ENCODE measurements at places on chromosomes 2 and 18.

DNA sequence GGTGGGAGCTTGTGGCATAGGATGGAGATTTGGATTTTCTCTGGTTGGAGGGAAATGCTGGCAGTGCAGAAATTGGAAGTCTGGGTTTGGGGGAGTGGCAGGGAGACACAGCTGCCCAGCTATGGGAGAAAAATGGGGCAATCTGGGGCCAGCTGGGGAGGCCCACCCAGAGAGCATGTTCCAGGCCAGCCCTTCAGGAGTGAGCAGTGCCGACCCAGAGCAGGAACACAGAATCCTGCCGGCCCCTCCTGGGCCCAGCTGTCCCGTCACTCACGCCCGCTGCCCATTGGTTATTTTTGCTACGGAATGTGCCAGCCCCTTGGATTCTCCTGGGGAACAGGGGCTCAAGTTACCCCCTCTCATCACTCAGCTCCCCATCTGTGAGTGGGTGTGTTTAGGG is 4.9 kb downstream of the SPEG start:
- no peak for DNase-seq

DNA sequence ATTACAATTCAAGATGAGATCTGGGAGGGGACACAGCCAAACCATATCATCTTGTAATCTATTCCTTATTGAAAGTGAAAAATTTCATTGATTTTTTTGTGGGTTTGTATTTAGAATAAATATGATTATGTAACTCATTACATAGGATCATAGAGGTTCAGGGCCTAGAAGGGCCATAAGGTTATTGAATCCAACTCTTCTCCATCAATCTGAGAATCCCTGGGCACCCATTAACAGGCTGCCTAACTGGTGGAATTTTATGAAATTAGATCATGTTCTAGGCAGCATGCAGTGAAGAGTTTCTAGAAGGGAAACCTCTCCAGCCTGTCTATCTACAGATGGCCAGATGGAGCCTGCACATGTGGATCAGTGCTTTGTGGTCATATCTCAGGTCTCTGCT is 6.3 kb upstream of the APOB start:
- DNase-seq, result no peak

- no peak for DNase-seq
Measured at GRCh38 chr2:42368817-42369531, 8.0 kb upstream of the COX7A2L start.

DNA sequence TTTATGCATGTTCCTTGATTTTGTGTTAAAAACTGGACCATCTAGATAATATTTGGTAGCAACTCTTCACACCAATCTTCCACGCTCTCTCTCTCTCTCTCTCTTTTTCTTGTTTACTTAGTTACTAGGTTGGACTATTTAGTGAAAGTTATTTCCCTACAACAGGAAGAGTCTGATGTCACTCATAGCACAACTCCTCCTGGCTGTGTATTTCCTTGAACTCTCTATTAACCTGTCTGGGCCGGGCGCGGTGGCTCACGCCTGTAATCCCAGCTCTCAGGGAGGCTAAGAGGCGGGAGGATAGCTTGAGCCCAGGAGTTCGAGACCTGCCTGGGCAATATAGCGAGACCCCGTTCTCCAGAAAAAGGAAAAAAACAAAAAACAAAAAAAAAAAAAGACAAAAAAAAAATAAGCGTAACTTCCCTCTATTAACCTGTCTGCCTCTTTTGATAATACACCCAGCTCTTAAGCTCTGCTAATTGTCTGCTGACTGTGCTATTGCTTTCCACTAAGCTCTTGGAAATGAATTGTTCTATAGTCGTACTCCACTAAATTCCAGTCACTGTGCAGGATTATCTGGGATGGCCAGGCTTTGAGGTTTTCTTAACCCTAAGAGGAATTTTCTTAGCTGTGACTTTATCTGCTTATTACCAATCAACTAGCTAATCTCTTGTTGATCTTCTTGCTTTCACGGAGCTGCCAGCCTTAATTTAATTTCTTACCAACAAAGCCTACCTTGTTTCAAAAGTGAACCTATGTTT is 18.1 kb upstream of the CDH19 start:
- no peak for DNase-seq

GRCh38 chr2:198662905-198663304 is 794.8 kb downstream of the SATB2 start:
- no peak for DNase-seq

GRCh38 chr18:45462179-45462578 is 153.1 kb upstream of the SLC14A2 start:
- no peak for DNase-seq

DNA sequence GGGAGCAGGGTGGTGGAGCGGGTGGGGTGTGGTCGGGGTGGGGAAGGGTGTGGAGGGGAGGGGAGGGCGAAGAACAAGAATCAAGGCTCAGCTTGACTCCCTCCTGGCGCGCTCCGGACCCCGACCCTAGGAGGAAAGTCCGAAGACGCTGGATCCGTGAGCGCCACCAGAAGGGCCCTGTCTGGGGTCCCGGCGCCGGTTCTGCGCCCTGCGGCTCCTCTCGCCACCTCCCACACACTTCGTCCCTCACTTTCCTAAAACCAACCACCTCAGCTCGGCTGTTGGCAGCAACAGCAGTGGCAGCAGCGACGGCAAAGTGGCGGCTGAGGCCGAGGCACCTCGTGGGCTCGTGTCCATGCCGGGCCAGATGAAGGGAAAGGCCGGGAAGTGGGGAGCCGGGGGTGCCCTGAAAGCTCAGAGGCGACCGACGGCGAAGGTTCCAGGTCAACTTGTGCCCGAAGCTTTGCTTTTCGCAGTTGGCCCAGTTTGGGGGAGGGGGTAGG is 2.1 kb downstream of the KLHL14 start:
- DNase-seq, result no peak

GRCh38 chr2:218893349-218894150 is 12.9 kb downstream of the WNT10A start:
- DNase-seq, result no peak

GRCh38 chr2:127630864-127631540 is 15.0 kb upstream of the GPR17 start:
- no peak for DNase-seq

DNA sequence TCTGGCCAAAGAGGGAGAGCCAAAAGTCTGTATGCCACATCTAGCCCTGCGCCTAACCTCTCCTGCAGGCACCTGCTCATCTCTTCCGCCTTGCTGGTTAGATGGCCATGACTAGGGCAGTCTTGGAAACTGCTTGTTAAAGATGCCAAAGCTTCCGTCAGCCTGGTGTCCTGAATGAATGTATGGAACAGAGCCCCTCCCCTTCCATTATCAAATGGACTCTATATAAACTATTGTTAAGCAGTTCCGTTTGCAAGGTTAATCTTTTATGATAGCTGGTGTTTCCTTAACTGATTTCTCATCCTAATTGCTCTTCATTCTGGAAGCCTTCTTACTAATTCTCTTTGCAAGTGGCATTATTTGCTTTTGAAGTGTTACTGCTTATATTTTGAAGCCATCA is 87.1 kb downstream of the ATP9B start:
- DNase-seq, result no peak

- DNase-seq, result no peak
Measured at GRCh38 chr2:210555555-210555954, 844 bp upstream of the CPS1 start.

- DNase-seq, result no peak
Measured at GRCh38 chr18:5475267-5475666, 68.5 kb downstream of the EPB41L3 start.

DNA sequence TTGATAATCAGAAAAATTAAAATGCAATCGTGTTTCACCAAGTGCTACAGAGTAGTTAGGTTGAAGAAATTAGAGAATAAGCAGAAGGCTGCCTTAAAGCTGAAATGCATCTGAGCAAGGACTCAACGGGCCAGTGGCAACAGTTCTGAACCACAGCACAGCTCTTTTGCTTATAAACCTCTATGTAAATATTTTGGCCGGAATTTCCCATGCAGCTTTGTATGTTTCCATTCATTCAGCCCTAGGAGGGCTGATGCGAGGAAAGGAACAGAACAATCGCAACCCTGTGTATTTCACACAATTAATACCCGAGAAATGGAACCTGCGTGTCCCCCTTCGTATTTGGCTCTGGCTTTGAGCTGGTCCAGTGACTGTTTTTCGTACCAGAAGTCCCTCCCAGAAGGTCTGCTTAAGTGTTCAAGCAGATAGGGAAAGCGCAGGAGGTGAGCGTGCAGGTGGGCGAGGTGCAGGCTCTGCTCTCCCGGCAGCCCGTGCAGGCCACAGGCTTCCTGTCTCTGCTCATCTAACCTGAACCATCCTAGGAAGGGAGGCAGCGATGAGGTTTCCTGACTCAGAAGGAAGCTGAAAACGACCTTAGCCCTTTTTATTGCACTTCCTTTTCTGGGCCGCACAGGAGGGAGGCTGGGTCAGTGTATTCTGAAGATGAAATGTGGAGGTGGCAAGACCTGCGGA is 67.3 kb downstream of the ASB1 start:
- DNase-seq, result no peak

GRCh38 chr2:98412751-98413458 is 31.8 kb upstream of the INPP4A start:
- peak; percentile 11 for DNase-seq

DNA sequence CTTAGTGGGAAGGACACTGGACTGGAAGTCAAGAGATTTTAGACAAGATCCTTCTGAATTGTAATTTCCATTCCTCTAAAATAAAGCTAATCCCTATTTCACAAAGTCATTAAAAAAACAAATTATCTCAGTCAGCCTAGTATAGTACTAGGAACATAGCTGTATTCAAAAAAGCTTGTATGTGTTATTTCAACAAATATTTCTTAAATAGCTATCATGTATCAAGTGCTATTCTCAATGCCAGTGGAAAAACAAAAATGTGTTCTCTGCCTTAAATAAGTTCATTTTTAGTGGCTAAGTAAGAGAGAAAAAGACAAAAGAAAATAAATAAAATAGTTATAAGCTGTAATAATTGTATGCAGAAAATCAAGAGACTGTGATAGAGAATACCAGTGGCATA is 541.8 kb upstream of the CDH2 start:
- DNase-seq, result no peak

DNA sequence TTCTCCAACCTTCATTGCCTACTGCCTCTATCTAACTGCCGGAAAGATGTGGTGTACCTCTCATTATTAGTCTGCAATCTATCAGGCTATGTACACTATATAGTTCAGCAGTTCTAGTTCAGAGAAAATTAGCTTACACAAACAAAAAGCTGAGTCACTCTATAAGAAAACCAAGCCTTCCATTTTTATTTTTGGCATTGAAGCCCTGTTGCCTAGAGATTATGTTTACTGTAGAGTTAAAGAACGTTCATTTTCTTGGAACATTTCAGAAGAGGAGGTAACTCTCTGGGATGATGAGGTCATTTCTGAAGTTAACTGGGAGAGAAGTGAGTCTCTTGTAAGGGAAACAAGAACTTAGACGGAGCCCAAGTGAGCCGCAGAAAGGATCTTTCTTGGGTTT is 133.5 kb downstream of the FAM124B start:
- DNase-seq, result peak; percentile 51

DNA sequence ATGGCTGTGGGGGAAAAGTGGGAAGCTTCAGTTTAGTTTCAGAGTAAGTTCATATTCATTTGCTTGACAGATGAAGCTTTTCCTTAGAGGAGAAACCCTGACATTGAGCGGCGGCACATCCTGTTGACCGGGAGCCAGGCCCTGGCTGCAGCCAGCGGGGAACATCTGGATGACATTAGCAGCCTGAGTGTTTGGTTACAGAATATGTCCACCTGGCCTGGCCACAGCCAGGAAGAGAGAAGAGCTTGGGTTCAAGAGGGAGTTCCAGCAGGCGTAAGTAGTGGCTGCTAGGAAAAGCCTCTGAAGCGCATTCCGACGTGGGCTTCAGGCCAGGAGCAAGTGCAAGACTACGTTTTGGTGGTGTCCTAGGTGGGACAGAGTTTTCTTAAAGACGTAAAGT is 144.9 kb upstream of the MYCN start:
- no peak for DNase-seq

- DNase-seq, result no peak
Measured at GRCh38 chr18:46338205-46338604, 234.0 kb downstream of the HAUS1 start.

- DNase-seq, result no peak
Measured at GRCh38 chr2:226575928-226576327, 223.7 kb downstream of the IRS1 start.

GRCh38 chr2:19881908-19882265 is 19.9 kb downstream of the TTC32 start:
- no peak for DNase-seq

GRCh38 chr2:236853585-236854051 is 232.1 kb upstream of the COPS8 start:
- DNase-seq, result no peak

DNA sequence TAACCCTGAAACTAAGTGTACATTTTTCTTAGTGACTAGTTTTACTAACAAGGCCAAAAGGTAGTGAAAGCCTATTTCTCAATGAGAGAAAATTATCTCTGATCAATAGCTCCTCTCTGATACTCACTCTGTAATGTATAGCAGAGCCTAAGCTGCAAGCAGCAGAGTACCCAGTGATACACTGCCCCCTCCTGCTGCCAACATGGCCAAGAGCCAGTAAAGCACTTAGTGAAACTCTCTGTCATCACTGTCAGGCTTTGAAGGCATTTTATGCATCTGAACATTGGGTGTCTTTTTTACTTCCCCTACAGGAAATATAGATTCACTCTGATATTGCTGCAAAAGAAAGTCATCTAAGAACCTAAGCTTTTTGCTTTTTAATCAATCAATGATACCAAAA is 784.1 kb upstream of the CDH7 start:
- no peak for DNase-seq

DNA sequence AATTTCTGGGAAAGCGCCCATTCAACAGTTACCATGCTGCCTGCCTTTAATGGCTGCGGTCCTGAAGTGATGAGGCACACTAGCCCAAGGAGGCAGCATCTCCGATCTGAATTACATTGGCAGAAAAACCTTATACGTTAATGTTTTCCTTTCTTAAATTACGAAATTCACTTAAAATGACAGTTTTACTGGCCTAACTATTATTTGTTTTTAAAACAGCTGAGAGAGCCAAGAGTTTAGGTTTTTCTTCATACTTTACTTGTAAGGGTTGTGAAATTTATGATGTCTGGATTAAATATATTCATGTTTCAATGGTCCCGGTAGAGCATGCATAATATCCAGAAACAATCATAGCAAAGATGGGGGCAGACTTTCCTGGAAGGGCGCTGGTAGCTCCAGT is 115.2 kb upstream of the REV1 start:
- DNase-seq, result peak; percentile 40

- no peak for DNase-seq
Measured at GRCh38 chr2:127985735-127986134, 42.1 kb downstream of the SAP130 start.

GRCh38 chr18:36328916-36329315 is 31.4 kb downstream of the FHOD3 start:
- DNase-seq, result no peak

- no peak for DNase-seq
Measured at GRCh38 chr2:105754011-105754410, 9.3 kb downstream of the NCK2 start.

All from fibroblast of skin of left biceps (primary cell).